ENCODE measurements at places on chromosomes 1 and 21.

- DNase-seq: no peak
These were observed 12.5 kb downstream of the RPS6KA1 start for GRCh38 chr1:26541816-26542711.

GRCh38 chr1:20483833-20484518 is 2.0 kb downstream of the CAMK2N1 start:
- no peak for DNase-seq

- no peak for DNase-seq
These were observed 200.4 kb downstream of the HUNK start for GRCh38 chr21:32073190-32073589.

GRCh38 chr1:68213843-68214242 is 18.5 kb downstream of the WLS start:
- no peak for DNase-seq

- DNase-seq: no peak
These were observed 24.9 kb downstream of the TMED5 start for GRCh38 chr1:93155335-93155734.

DNA sequence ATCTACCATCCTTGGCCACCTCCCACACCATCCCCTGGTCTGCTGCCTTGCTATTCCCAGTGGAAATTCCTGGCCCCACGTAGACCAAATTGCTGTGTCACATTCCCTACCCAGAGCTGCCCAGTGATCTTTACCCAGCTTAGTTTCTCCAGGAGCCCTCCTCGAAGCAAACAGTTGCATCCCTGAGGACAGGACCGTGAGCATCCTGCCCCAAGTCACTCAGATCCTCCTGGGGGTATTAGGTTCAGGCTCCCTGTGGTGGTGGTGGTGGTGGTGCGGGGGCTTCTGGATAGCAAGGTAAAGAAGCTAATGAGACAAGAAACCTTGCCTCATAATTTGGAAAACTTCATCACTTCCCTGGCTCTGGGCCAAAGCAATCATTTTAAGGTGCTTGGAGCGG is 58.4 kb upstream of the RBM15 start:
- no peak for DNase-seq

DNA sequence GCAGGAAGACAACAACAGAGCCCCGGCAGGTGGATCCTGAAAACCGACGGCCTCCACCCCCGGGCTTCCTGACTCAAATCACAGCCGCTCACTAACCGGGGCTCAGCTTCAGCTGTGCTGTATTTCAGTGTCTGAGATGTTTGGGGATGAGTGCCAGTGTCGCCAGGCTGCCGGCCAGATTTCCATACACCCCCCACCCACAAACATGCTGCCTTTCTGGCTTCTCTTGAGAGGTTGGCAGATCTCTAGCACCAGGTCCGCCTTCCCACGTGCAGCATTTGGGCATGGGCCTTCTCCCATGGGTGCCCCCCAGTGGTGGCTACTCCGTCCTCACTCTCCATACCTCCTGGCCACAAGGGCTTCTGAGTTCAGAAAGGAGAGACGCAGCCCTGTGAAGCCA is 34.8 kb downstream of the KCNAB2 start:
- no peak for DNase-seq

DNA sequence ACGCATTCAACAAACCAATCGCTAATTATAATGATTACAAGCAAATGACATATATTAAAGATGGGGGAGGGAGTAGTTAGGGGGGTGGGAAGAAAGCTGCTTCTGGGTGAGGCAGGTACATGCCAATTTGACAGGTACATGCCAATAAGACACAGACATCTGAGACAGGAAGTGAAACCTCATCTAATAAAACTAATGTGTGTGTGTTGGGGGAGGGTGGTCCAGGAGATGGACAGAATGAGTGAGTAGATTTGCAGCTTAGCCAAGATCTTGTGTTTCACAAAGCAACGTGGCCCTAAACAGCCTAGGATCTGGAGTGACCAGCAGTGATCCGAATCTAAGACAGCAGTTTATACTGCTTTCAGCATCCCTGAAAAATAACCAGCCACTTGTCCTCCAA is 10.8 kb downstream of the CFAP45 start:
- no peak for DNase-seq

DNA sequence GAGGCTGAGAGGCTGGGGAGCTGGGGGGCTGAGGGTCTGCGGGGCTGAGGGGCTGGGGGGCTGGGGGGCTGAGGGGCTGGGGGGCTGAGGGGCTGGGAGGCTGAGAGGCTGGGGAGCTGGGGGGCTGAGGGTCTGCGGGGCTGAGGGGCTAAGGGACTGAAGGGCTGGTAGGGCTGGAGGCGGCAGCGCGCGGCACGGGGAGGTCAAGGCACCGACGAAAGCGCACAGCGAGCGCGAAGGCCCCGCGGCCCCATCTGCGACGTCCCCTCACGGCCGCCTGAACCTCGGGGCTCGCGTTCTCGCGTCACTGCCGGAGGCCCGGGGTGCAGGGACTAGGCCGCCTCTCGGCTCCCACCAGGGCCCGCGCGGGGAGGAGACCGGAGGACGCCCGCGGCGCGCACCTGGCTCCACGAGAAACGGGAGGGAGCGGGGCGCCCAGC is 356 bp downstream of the INTS11 start:
- no peak for DNase-seq

DNA sequence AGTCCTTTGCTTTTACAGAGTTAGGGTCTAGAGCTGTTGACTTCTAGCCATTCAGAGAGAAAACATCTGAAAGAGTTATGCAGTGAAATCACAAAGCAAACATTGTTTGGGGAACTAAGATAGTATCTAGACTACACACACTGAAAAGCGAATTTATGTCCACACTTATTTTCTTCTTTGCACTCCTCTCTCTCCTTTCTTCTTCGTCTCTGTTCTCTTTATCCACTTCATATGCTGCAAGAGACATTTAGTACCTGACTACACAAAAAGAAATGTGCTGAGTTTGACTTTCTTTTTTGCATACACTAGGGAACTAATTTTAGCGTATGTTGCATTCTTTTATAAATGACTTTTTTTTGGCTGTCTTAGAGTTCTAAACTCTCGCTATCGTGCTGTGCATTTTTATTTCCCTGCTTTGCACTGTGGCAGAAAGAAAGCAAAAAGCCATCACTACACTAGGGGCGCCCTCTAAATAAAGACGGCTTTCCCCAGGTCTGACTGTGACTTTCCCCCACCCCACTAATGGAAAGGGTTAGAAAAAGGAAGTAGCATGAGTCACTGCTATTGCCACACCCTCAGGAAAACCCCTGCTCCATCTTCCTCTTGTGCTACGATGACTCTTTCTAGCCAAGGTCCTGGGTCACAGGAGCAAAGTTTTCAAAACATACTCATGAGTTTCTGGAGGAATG is 65.7 kb downstream of the MAP3K7CL start:
- DNase-seq: no peak

- DNase-seq: no peak
These were observed 23.7 kb upstream of the EPHA8 start for GRCh38 chr1:22539510-22540118.

- DNase-seq: no peak
These were observed at the start of gene NPPA for GRCh38 chr1:11847667-11848372. Gene NPPA, minus strand, starts transcription at chr1:11847783. Its CDS starts 99 bp downstream, at chr1:11847684.

- DNase-seq: no peak
These were observed 141.0 kb upstream of the ZC3H11B start for GRCh38 chr1:219753914-219754313.

DNA sequence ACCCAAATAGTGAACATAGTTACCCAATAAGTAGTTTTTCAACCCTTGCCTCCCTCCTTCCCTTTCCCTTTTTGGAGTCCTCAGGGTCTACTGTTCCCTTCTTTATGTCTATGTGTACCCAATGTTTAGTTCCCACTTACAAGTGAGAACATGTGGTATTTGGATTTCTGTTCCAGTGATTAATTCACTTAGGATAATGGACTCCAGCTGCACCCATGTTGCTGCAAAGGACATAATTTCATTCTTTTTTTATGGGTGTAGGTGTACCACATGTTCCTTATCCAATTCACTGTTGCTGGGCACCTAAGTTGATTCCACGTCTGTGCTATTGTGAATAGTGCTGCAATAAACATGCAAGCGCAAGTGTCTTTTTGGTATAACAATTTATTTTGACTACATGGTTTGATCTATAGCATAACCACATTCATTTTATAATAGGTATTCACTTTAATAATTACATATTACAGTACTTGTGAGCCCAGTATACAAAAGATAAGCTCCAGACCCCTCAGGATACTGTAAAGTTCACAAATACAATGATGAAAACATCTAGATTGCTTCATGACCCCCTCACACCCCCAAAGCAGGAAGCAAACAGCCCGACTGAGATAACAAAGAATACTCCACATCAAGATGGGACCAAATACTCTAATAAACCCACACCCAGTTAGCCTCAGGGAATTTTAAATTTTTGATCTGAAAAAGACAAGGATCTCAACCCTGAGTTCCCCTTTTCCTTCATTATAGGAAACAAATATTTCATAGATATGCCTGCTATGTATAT is 45.3 kb downstream of the PUM1 start:
- no peak for DNase-seq

- DNase-seq: no peak
These were observed 40.9 kb downstream of the STX6 start for GRCh38 chr1:180981596-180982387.

DNA sequence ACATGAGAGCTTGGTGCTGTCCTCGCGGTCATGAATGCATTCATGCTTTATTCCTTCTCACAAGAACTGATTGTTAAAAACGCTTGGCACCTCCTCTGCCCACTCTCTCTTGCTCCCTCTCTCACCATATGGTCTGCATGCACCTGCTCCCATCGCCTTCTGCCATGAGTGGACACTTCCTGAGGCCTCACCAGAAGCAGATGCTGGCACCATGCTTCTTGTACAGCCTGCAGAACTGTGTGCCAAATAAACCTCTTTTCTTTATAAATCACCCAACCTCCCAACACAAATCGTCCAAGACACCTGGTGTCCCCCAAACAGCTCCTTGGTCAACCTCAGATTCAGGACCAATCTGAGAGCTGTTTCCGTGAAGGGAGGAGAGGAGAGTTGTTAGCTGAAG is 43.3 kb upstream of the PCBP3 start:
- DNase-seq: no peak

DNA sequence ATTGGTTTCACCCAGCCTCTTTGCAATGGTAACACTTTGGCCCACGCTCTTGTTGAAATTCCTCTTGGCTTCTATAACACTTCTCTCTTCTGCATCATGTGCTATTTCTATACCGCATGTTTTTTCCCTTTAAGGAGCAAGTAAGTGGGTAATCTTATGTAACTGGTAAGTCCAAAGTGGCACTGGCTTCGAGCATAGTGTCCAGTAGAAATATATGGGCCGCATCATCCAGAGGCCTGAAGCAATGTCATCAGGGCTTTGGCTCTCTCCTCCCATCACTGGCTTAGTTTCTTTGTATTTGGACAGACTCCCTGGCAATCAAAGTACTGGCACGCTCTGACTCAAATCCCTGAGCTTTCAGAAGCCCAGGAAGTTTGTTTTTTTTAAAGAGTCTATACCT is 17.5 kb downstream of the CHML start:
- DNase-seq: no peak

DNA sequence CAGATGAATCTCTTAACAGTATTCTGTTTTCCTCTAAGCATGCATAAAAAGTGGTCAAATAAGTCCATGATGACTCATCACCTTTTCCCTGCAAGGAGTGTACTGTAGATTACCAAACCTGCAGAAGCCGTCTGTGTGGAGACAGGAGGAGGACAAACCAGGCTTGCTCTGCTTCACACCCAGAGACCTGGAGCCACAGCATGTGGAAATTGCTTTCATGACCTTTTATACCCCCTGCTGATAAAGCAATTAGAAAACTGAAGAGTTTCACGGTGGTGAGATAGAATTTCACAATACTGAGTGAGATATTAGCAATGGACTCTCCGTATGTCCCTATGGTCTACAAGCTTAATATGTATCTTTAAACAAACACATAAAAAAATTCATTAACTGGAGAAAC is 9.4 kb downstream of the CORT start:
- no peak for DNase-seq

- no peak for DNase-seq
These were observed 24.8 kb downstream of the SDCCAG8 start for GRCh38 chr1:243280571-243281129.

DNA sequence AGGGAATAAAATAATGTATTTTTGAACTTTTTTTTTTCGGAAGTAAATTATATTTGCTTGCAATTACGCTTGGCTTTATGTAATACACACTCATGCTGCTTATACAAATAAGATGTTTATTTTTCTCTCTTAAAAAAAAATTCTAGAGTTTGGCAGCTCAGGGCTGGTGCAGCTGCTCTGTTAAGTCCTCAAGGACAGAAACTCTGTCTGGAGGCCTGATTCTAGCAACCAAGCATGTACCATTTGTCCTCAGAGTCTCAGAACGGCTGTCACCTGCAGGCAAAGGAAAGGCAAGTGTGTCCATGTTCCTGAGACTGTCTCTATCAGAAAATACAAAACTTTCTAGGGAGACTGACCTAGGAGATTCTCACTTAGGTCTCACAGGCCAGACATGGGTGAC is 23.2 kb upstream of the CLDN17 start:
- DNase-seq: no peak

GRCh38 chr1:25431955-25432719 is 1.4 kb downstream of the MACO1 start:
- no peak for DNase-seq

GRCh38 chr1:150609732-150610131 is 19.7 kb downstream of the ENSA start:
- DNase-seq: no peak

GRCh38 chr1:234613128-234613875 is 3.3 kb upstream of the IRF2BP2 start:
- no peak for DNase-seq

- DNase-seq: no peak
These were observed 89.5 kb upstream of the ETV3 start for GRCh38 chr1:157227700-157228099.

GRCh38 chr1:89085781-89086180 is 20.8 kb upstream of the GBP1 start:
- no peak for DNase-seq

GRCh38 chr21:44354001-44354405 is 582 bp downstream of the TRPM2 start:
- no peak for DNase-seq
